ENCODE measurements at places on chromosomes 11 and 22. TPM values are rescaled to one million over a fixed set of nuclear protein-coding genes. Genes with fewer than 3 reads are reported as not detected.

Gene VPS51
- total RNA-seq, result 274 TPM

Gene LDHAL6A
- not detected for total RNA-seq

Gene KRTAP5-9
- 0.31 TPM for total RNA-seq

DNA sequence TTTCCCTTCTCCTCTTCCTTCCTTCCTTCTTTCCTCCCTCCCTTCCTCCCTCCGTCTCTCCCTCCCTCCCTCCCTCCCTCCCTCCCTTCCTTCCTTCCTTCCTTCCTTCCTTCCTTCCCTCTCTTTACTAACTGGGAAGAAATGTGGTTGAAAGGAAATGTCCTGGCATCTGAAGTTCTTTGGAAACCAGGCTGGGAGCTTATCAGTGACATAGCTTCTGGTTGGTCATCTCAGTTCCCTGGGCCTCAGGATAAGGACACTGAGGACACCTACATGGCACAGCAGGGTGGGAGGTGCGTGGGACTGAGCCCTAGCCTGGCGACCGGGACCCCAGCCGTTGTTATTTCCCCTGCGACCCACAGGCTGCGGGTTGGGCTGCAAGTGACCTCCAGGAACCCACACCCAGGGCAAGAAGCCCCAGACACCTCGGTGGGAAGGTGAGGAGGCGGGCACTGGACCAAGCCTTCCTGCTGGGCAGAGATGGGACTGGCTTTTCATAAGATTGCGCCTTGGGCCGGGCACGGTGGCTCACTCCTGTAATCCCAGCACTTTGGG, 1486.5 kb downstream of the TBC1D22A start:
- H3K36me3 ChIP-seq, result no peaks in the 10 kb centered on the region
- H3K27me3 ChIP-seq, result peaks cover 34% of the 10 kb centered on the region
- no peak overlapping the region for H3K4me3 ChIP-seq
- no peak for DNase-seq
- H3K27ac ChIP-seq, result no peak overlapping the region

DNA sequence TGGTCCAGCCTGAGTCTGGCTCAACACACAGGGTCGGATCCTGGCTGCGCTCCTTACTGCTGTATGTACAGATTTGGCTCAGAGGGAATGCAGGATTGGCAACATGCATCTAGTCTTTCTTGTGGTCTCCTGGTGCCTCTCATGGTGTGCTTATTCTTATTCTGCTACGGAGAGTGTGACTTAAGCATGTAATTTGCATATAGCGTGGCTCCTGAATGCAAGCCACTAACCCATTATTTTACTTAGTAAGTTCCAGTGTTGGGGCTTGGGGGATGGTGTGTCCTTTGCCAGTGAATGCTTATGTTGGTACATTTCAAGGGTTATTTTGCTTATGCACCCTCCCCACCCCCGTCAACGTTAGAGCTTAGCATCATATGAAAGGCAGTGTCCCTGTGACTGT, 51.2 kb downstream of the PTPRJ start:
- H3K4me3 ChIP-seq, result peak overlapping the region; percentile 11
- peak overlapping the region; percentile 59 for H3K27ac ChIP-seq
- no peaks in the 10 kb centered on the region for H3K27me3 ChIP-seq
- H3K36me3 ChIP-seq, result no peaks in the 10 kb centered on the region
- peaks cover 82% of the 10 kb centered on the region for H3K4me1 ChIP-seq

Gene GGT5
- not detected for total RNA-seq

GRCh38 chr22:44620129-44620840, 81.7 kb upstream of the PRR5 start:
- H3K4me1 ChIP-seq, result peaks cover 9% of the 10 kb centered on the region
- no peaks in the 10 kb centered on the region for H3K27me3 ChIP-seq
- peak; percentile 94 for DNase-seq
- peaks cover 2% of the 10 kb centered on the region for H3K36me3 ChIP-seq
- H3K27ac ChIP-seq, result no peak overlapping the region

- no peak overlapping the region for H3K27ac ChIP-seq
- H3K4me1 ChIP-seq, result no peaks in the 10 kb centered on the region
- H3K4me3 ChIP-seq, result no peak overlapping the region
- DNase-seq, result no peak
Measured at GRCh38 chr11:122395282-122395681, 260.2 kb upstream of the UBASH3B start.

DNA sequence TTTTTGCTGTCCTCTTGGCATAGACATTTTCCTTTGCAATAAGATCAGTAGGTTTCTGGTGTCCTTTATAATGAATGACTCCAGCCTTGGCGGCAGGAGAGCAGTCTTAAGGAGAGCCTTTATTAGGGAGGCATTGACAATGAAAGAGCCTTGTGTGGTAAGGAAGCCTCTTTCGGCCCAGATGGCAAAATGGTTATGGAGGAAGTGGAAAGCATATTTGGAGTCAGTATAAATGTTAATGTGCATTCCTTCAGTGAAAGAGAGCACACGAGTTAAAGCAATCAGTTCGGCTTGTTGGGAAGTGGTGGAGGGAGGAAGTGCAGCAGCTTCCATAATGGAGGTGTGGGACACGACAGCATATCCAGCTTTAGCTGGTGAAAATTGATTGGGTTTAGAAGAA, 18.1 kb upstream of the ANO1 start:
- peaks cover 17% of the 10 kb centered on the region for H3K27me3 ChIP-seq
- peaks cover 27% of the 10 kb centered on the region for H3K36me3 ChIP-seq
- H3K4me1 ChIP-seq, result no peaks in the 10 kb centered on the region
- no peak for DNase-seq

- no peaks in the 10 kb centered on the region for H3K27me3 ChIP-seq
- H3K27ac ChIP-seq, result no peak overlapping the region
- H3K4me1 ChIP-seq, result no peaks in the 10 kb centered on the region
- no peak overlapping the region for H3K4me3 ChIP-seq
- DNase-seq, result no peak
- peaks cover 60% of the 10 kb centered on the region for H3K36me3 ChIP-seq
Measured at GRCh38 chr22:41355895-41356294, 25.8 kb upstream of the TEF start.

DNA sequence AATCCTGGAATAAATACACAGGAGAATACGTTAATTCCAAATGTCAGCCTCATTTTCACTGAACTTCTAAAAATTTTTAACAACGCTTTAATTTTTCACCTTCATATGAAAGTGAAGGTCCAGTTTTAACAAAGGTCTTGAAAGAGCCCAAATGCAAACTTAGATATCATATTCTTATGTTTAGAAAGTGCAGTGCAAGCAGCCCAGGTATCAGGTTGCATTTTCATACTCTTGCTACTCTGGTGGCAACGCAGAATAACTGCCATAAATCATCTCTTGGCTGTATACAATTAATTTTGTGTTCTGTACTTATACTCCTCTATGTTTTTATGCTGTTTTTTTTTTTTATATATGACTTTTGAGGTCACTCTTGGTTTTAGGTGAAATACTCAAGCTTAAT, 496.7 kb upstream of the ARHGAP42 start:
- H3K36me3 ChIP-seq, result no peaks in the 10 kb centered on the region
- no peak overlapping the region for H3K27ac ChIP-seq
- no peaks in the 10 kb centered on the region for H3K4me1 ChIP-seq
- DNase-seq, result no peak
- H3K27me3 ChIP-seq, result no peaks in the 10 kb centered on the region

DNA sequence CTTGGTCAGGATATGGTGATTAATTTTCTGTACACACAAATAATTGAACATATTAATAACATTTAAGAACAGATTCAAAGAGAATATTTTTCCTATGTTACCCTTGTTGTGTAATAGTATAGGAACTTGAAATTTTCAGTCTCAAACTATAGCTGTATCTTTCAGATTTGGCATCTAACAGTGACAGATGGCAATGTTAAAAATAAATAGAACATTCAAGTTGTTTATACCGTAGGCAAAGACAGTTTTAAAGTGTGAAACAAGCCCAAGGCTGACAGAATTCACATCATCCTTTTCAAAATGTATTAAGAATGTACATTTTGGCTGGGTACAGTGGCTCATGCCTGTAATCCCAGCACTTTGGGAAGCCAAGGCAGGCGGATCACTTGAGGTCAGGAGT, 92.6 kb upstream of the TP53AIP1 start:
- H3K27ac ChIP-seq, result no peak overlapping the region
- H3K4me3 ChIP-seq, result no peak overlapping the region
- no peaks in the 10 kb centered on the region for H3K4me1 ChIP-seq
- no peaks in the 10 kb centered on the region for H3K27me3 ChIP-seq
- no peak for DNase-seq

DNA sequence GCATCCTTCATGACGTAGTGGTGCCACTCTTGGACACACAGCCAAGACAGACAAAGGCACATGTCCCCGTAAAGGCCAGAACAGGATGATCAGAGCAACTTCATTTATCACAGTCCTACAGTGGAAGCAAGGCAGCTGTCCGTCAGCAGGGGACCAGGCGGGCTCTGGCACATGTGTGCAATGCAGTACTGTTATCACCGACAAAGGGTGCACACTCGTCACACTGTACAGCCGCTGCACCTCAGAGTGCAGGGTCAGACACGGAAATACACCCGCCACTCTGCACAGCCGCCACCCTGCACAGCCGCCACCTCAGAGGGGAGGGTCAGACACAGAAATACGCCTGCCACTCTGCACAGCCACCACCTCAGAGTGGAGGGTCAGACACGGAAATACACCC, 13.4 kb upstream of the IL17REL start:
- no peak overlapping the region for H3K4me3 ChIP-seq
- H3K27ac ChIP-seq, result no peak overlapping the region
- no peaks in the 10 kb centered on the region for H3K36me3 ChIP-seq
- H3K27me3 ChIP-seq, result peaks cover 3% of the 10 kb centered on the region

GRCh38 chr11:35750981-35751663, 88.5 kb downstream of the TRIM44 start:
- peaks cover 10% of the 10 kb centered on the region for H3K4me1 ChIP-seq
- no peaks in the 10 kb centered on the region for H3K27me3 ChIP-seq
- no peak for DNase-seq
- peaks cover 45% of the 10 kb centered on the region for H3K36me3 ChIP-seq
- H3K4me3 ChIP-seq, result no peak overlapping the region

Gene TRIM49
- total RNA-seq, result not detected

DNA sequence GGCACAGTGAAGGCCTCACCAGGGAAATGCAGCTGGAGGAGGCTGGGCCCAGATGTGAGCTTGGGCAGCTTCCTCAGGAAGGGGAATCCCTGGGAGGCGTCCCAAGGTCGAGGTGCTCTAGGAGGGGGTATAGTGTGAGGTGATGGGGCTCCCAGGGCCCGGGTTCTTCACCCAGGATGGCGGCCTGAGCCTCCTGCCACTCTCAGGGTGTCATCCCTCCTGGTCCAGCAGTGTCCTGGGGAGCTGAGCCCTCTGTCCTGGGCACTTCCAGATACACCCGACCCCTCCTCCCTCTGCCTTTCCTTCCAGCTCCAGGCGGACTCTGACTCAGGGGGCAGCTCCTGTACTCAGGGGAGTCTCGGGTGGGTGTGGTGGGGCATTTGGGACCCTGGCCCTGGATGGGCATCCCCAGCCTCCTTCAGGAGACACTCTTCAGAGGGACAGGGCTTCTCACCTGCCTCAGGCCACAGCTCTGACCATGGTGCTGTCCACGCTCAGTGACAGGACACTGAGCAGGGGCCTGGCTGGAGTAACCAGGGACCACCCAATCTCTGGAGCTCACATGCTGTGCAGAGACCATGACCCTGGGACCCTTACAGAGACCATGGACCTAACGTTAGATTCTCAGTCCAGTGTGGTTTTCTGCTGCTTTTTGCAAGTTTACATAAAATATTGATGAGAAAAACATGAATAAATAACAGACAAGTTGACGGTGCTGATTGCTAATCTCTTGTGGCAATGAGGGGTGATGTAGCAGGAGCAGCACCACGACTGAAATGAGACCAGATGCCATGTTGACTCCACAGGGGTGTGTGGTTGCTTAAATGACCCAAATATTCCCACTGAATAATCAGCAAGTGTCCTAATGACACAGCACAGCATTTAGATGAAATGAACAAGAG, 101.9 kb downstream of the GGTLC2 start:
- H3K4me1 ChIP-seq, result peaks cover 32% of the 10 kb centered on the region
- no peak overlapping the region for H3K27ac ChIP-seq
- no peaks in the 10 kb centered on the region for H3K36me3 ChIP-seq
- H3K4me3 ChIP-seq, result no peak overlapping the region
- DNase-seq, result no peak

GRCh38 chr11:119363081-119363850, 16.8 kb upstream of the MFRP start:
- peaks cover 13% of the 10 kb centered on the region for H3K4me1 ChIP-seq
- H3K27me3 ChIP-seq, result peaks cover 41% of the 10 kb centered on the region
- no peak overlapping the region for H3K27ac ChIP-seq

DNA sequence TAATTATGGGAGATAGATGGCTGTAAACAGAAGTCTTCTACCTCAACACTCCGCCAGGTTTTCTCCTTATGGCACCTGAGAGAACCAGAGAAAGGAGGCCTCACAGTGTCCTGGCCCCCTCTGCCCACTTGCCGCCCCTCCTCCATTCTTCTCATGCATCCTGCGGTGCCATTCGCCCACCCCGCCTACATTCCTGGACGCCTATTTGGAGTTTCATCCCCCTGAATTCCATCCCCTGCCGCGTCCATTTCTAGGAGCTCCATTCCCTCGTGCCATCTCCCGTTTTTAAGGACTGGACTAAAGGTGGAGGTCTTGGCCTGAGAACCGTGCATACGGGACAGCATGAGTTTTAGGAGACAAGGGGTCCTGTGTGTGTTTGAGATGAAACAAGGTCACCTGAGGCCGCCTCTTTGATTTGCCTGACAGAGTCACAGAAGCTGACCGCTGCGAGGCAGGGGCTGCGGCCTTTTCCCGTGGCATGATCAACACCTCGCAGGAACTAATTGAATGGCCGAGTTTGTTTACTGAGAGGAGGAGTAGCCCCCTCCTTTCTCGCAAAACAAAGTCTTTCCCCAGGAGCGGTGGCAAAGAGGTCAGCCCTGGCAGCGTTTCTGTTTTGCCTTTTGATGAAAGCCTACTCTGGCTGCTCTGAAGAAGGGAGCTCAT, 246.2 kb downstream of the ST3GAL4 start:
- no peak overlapping the region for H3K4me3 ChIP-seq
- no peaks in the 10 kb centered on the region for H3K4me1 ChIP-seq
- DNase-seq, result no peak

- peak overlapping the region; percentile 97 for H3K27ac ChIP-seq
- H3K36me3 ChIP-seq, result peaks cover 7% of the 10 kb centered on the region
- no peaks in the 10 kb centered on the region for H3K27me3 ChIP-seq
Measured at GRCh38 chr11:57424792-57425564, 1.9 kb downstream of the SLC43A3 start.

Gene LUZP2
- not detected for total RNA-seq

DNA sequence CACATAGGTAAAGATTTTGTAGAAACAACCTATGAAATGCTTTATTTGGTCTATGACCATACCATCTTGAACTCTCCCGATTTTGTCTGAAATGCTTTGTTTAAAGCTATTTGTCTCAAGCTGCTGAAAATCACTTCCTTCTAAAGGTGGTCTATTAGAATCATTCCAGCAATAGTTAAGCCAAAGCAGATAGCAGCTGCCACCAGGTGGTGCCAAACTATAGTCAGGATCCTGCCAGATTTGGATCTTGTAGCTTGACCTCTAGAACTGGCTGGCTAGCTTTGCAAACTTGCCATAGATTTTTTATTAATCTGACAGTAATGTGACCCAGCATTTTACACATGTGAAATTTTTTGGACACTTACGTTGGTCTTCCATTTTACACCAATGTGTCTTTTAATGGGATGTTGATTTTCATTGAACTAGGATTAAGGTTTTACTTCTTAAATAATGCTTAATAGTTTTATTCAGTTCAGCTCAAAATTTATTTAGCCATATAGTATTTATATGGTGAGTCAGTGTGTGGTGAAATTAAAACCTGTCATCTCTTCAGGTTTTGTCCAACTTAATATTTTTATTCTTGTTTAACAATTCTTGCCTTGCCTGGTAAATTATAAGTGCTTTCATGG, 19.7 kb downstream of the CTR9 start:
- no peaks in the 10 kb centered on the region for H3K27me3 ChIP-seq
- H3K4me3 ChIP-seq, result no peak overlapping the region

- no peak overlapping the region for H3K27ac ChIP-seq
- H3K27me3 ChIP-seq, result no peaks in the 10 kb centered on the region
Measured at GRCh38 chr11:127345819-127346459, 345.4 kb upstream of the KIRREL3 start.

Gene OR52K1
- total RNA-seq, result not detected

Data from naive thymus-derived CD8-positive, alpha-beta T cell (primary cell).